NCI-H774 (cell line): ENCODE measurements at places on chromosomes 3 and 15.
A peak's percentile ranks its signal among the peaks of the same experiment; 100 is the strongest.

- DNase-seq = no peak
These were observed 103.4 kb downstream of the IL20RB start for GRCh38 chr3:137061186-137061585.

DNA sequence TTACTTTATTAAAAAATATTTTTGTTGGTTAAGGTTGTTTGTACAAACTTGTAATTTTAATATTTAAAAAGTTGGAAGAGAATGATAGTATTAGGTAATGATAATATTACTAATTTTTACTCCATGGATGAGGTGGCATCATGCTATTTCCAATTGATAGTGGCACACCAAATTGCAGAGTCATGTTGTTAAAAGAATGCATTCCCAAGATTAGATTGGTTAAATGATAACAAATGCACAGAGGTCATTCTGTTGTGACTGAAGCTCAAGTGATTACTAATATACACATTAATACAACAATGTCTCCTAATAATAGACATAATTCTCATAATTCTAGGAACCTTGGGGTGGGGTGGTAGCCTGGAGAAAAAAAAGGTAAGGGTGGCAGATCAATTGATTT is 73.2 kb upstream of the ZBED2 start:
- no peak for DNase-seq

DNA sequence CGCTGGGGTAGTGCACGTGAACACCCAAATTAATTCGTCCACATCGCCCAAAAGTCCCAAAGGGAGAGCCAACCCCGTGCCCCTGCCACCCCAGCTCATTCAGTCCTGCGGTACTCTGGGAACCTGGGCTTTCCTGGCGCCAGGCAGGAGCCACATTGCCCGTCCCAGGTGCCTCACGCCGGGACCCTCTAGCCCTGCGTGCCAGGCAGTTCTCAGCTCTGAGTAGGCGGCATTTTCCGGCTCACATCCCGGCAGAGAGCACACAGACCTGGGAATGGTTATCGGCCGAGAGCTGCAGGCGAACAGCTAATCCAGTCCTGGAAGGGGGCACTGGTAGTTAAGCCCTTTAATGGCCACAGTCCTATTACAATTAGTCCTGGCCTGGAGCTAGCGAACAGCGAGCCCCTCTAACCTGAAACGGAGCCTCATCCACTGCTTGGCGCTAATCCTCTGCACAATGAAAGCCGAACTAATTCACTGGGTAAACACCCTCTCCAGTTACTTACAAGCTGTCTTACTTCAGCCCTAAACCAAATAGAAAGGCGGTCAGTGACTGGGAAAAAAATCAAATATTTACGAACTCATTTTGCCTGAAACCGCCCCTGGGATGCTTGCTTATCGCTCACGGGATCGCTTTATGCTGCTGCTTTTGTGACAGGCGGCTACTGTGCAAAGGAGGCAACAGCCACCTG is 254.6 kb upstream of the SOX14 start:
- peak; percentile 29 for DNase-seq

- DNase-seq = no peak
These were observed 52.6 kb upstream of the CCR2 start for GRCh38 chr3:46301122-46301835.

DNA sequence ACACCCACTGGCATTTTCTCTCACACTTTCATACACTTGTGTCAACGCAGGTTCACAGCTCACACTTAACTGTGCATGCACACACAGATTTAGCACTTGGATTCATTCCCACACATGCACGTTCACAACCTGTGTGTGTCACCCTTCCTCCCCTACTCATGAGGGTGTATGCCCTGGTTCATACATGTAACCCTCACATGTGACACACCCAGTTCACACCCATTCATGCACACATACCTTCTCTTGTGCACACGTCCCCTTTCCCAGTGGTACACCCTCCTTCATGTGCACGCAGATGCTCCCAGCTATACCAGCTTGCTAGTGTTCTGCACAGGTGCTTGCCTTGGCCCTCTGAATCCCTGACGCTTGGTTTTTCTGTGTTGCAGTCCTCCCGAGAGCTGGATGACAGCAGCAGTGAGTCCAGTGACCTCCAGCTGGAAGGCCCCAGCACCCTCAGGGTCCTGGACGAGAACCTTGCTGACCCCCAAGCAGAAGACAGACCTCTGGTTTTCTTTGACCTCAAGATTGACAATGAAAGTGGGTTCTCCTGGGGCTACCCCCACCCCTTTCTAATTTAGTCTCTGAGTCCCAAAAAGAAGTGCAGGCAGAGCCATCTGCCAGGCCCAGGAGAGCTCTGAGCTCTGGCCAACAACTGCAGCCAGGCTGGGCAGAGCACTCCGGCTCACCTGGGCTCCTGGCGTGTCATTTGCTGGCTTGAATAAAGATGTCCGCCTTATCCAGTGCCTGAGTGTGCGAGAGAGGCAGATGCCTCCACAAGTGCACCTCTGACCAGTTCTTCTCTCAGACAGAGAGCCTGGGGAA is 39.5 kb downstream of the GOLGA6A start:
- DNase-seq = no peak

DNA sequence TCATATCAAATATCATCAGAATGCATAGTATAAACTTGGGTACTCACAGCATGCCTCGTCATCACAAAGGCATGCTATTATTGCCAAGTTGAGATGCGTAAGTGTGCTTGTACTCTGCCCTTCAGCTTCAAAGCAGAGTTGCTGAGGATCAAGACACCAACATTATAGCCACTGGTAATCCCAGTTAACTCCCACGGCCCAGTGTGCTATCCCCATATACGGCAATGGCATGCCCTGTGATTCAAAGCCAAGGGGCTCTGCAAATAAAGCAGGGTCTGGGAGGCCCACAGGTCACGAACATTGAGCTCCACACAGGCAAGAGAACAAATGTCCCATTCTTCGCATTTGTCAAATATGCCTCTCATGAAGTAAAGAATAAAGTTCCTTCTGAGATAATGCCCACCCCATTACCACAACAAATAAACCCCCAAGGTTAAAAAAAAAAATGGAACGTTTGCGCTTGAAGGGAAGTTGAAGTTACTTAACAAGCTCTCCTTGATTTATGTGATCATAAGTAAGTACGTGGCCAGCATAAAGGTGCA is 298.1 kb upstream of the NECTIN3 start:
- DNase-seq = no peak

DNA sequence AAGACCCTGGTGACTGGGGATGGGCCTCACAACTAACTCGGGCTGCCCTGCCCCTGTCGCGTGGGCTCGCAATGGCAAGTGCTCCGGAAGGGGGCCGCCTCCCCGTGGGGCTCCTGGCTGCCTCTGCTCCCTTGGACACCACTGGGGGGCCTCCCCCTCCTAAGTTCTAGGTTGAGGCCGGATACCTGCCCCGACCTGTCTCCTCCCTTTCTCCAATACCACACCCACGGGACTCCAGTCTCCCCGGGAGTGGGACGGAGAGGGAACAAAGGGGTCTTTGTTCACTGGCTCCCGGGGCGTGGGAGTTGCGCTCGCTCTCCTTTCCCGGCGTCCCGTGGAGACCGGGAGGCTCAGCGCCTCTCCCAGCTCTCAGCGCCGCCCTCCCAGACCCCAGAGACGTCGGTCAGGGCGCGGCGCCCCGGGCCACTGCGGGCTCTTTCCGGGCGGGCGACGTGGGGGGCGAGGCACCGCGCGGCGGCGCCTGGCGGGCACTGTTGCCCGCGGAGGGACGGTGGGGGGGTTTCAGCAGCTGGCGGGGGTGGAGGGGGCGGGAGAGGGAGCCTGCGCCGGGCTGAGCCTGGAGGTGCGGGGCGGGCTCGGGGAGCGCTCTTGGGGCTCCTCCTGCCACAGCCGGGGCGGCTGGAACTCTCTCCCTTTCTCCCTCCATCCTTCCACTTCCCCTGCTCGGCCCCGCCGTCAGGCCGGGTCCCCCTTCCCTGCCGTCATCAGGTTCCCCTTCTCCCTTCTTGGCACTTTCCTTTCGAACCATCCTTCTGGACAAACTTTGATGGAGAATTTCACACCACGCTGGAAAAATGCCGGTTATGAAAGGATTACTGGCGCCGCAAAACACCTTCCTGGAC is at the start of gene KCNH8:
TSS of gene KCNH8 (plus strand) at position 606 of the 863 bp plus-strand sequence. CDS start at position 816, 210 bp downstream.
- DNase-seq = peak; percentile 63

DNA sequence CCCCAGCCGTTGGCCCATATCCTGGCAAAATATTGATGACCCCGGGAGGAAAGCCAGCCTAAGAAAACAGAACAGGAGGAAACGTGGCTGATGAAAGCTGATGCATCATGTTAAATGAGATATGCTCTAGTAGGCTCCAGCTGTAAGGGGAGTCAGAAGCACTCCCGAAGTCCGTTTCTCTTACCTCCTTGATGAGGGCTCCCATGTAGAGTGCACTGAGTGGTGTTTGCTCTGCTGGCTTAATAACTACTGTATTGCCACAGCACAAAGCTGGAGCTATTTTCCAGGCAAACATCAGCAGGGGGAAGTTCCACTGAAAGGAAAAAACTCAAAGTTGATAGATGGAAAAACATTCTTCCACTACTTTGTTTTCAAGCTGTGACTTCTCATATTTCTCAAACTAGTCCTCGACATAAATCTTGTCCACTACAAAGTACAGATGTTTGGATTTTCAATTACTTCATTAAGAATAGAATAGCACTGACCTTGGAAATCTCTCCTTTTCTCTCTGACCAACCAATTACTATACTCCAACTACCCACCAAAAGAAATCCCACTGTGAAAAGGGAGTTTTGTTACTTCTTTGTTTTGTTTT is 72.7 kb downstream of the ALDH1A2 start:
- DNase-seq = no peak

DNA sequence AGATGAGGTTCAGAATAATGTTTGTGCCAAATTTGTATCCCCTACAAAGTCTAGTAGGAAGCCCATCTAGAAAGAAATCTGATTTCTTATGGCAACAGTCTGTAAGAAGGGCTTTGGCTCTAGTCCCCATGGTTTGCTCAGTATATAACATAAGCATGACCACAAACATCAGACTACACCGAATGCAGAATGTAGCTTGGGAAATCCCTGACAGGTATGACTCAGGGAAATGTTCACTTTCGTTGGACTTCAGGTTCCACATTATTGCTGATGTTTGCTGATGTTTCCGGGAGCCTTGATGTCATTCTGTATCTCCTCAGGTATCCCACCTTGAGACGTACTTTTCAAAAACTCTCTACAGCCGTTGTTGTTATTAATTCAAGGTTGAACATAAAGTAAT is 304.4 kb upstream of the TGFBR2 start:
- no peak for DNase-seq

DNA sequence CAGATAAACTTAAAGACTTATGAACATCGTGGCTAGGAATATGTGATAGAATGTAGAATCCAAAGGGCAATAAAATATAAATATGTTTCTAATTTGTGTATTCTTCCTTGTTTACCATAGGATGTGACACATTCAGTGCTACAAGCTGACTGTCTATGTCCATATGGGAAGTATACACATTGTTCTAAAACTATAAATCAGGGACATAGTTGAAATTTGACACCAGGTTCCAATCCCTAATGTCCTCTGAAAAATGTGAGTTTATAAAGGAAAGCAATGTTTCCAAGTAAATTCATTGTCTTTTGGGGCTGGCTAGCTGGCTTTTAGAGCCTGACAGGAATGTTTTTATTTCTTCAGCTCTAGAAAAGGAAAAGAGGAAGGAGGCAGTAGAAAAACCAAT is 273.6 kb downstream of the CNTN4 start:
- no peak for DNase-seq

DNA sequence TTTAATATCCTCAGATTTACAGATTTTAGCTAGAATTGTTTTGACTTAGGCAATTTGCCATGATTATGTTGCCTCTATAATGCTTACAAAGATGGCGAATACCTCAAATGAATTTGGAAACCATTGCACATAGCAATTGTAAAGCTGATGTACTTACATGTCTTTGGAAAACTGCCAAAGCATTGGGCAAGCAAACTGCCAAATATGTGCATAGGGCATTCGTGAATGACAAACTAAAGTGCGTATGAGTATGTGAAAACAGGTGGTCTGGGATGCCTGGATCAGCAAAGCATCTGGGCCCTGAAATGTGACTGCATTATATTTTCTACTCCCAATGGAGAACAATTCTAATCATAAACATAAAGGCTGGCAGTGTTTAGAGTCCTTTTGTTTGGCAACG is 445.3 kb upstream of the ROBO1 start:
- no peak for DNase-seq

DNA sequence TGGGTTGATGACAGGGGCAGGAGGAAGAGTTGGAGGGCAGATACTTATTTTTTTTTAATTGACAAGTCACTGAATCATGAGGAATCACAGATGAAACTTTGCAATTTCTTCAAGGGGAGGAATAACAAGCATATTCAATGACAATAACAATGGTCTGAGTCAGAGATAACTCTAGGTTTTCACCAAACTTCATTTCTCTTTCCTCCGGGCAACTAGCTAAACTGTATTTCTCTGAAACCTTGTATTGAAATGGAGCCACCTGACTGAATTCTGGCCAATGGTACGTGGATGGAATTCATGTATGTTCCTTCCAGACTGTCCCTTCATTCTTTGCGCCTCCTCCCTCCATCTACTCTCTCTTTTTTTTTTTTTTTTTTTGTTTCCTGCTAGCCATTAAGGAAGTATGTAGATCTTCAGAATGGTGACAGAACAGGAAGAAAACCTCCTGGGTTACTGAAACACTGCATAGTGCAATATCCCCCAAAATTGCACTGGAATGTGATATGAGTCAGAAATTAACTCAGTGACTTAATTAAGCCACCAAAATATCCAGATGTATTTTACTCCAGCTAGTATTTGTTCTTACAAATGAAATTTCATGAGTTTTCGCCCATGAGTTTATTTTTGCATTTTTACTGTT is 495.4 kb downstream of the OTOL1 start:
- DNase-seq = no peak

DNA sequence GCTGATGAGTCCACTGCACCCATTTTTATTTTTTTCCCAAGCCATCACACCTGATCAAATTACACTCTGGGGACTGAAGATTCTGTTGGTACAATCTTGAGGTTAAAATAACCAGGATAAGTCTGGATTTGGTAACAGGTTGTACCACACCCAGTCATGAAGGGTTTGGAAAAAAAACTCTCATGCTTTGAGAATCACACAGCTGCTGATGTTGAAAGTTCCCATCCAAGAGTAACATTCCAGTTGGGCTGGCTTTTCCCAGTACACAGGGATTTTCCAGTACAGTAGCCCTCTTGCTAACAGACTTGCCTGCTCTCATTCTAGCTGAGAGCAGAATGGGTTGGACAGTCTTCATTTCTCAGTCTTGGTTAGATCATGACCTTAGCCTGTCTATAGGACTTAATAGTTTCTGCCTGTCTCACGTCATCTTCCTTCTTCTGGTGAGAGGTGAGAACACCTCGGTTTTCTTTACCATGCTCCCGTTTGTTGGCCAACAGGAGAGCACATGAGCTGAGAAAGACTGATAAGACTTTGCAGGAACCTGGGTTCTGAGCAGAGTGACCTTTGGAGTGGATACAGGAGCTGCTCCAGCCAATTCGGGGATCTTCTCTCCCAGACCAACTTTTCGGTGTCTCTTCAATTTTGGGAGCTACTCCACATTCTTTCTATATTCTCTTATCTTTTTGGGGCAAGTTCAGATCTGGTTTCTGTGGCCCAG is 300.1 kb upstream of the LYSMD4 start:
- DNase-seq = no peak

DNA sequence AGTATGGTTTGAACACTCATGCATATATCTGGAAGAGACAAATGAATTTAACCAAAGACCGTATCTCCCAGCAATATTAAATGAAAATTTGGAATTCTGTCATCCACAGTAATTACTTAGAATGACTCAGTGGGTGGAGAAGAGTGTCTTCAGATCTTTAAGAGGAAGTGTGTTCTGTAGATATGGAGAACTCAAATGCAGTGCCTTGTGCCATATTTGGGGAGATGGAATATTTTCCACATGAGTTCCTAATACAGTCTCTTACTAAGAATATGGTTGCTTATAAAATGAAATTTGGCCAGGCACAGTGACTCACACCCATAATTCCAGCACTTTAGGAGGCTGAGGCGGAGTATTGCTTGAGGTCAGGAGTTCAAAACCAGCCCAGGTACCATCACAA is 40.5 kb downstream of the ANO10 start:
- no peak for DNase-seq
